Thoracic aorta (tissue), 2 donors: ENCODE measurements at places on chromosomes 1 and 21.
A peak's percentile ranks its signal among the peaks of the same experiment; 100 is the strongest.

DNA sequence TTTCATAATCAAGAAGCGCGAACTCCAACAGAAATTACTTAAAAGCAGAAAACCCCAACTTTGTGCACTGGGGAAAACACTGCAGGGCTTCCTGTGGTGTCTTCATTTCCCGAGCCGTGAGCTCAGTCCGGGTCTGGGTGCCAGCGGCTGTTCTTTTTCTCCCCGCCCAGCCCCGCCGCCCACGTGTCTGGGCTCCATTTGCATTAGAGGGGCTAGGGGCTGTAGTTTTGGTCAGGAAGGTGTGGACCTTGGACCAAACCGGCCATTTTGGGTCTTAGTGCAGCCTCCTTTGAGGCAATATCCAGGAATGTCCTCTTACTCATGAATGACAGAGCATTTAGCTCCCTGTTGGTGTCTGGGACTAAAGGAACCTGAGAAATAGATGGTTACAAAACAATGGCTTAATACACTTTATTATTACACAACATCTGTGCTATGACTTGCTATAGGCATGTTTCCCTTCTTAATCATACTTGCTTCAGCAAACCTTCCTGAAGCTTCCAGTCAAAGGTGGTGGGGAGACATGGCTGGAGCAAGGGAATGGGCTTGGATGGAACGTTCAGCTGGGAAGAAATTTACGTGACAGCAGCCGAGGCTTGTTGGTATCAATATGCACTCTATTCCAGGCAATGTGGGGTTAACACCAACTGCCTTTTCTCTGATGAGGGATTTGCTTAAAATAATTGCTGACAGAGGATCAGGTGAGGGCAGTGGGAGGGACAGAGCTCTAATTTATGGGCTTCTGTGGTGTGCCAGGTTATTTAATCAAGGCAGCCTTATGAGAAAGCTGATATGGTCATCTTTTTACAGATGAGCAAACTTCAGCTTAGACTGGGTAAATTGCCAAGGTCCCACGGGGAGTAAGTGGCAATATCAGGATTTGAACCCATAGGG is 1.1 kb downstream of the AGTRAP start:
- peak; percentile 43 for DNase-seq

- DNase-seq, result no peak
Observed at GRCh38 chr1:151611288-151611790, 511 bp upstream of the SNX27 start.

GRCh38 chr1:12040457-12041051 is 21.3 kb downstream of the MIIP start:
- no peak for DNase-seq

DNA sequence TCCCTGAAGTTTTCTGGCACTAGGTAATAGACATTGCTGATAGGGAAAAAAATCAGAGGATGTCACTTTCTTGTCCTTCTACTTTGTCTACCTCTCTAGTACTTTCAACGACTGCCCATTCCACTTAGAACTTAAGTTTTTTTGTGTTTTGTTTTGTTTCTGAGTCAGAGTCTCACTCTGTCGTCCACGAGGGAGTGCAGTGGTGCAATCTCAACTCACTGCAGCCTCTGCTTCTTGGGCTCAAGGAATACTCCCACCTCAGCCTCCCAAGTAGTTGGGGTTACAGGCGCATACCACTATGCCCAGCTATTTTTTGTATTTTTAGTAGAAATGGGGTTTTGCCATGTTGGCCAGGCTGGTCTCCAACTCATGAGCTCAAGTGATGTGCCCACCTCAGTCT is 79.2 kb downstream of the SGIP1 start:
- DNase-seq, result no peak

GRCh38 chr1:178031856-178032320 is 62.0 kb upstream of the RASAL2 start:
- DNase-seq, result peak; percentile 72
